Stimulated activated CD4-positive, alpha-beta T cell treated with anti-CD3 and anti-CD28 coated beads, Interleukin-12 subunit alpha, Interleukin-12 subunit beta, amount 100 ng/mL, for 24 hours (primary cell): ENCODE measurements at places on chromosomes 6 and 20.
A peak's percentile ranks its signal among the peaks of the same experiment; 100 is the strongest.

GRCh38 chr6:36367743-36368142, 19.7 kb downstream of the ETV7 start:
- no peak for DNase-seq

- no peak for DNase-seq
Observed at GRCh38 chr20:50271176-50271575, 80.5 kb downstream of the CEBPB start.

GRCh38 chr6:163955096-163955495, 540.6 kb downstream of the QKI start:
- no peak for DNase-seq

- DNase-seq: no peak
Observed at GRCh38 chr6:22583927-22584326, 14.6 kb downstream of the HDGFL1 start.

GRCh38 chr6:129776542-129777330, 66.8 kb upstream of the ARHGAP18 start:
- DNase-seq: no peak

GRCh38 chr6:7171733-7172132, 64.0 kb downstream of the RREB1 start:
- DNase-seq: no peak

GRCh38 chr20:40189621-40190020, 499.4 kb downstream of the MAFB start:
- no peak for DNase-seq

DNA sequence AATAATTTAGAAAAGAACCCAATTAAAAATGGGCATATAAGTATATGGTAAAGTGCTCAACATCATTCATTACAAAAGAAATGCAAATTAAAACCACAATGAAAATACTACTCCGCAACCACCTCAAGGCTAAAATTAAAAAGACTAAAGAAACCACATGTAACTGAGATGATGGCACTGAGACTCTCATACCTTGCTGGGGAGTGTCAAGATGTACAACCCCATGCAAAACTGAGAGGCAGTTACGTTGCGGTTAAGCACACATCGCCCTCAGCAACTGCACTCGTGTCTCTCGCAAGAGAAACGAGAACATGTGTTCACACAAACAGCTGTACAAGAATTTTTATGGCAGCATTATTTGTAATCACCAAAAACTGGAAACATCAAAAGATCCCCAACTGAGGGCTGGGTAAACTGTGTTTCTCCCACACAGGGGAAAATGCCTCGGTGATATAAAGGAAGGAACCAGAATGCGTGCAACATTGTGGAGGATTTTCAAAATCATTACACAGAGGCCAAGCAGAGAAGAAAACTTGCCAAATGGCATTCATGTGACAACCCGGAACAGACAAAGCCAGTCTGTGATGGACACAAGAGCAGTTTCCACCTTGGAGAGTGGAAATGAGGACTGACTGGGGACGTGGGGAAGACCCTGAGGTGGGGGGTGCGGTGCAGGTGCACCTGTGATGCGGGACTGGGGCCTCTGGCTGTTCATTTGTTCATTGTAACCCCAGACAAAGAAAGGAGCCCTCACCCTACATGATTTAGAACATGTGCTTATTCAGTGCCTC, 144.9 kb downstream of the WDR27 start:
- DNase-seq: peak; percentile 6

GRCh38 chr6:163415620-163416556, 1.4 kb downstream of the QKI start:
- DNase-seq: no peak

DNA sequence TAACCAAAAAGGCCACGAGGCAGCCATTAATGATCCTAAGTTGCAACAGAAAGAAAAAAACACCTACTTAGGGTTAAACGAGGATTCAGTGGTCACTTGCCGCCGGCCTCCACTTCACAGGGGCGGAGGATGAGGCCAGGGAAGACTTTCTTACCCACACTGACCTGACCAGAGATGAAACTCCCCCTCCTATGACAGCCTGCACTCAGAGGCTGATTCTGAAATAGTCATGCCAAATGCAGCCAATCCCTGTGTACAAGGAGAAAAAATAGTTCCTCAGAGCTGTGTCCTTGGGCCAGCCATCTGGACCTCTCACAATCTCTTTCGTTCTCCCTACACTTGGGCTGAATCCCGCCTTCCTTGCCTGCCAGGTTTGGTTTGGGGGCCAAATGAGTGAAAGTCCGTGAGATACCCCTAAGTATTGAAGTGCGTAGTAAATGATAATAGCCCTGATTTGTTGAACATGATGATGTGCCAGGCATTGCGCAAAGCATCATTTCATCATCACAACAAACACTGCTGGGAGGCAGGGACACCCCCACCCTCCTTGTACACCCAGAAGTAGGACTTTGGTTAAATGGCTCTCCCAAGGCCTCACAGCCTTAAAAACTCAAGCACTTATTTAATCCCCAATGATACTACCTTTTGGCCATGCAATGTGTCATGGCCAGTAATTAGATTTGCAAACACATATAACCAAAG, 3.2 kb upstream of the IRF4 start:
- DNase-seq: no peak

DNA sequence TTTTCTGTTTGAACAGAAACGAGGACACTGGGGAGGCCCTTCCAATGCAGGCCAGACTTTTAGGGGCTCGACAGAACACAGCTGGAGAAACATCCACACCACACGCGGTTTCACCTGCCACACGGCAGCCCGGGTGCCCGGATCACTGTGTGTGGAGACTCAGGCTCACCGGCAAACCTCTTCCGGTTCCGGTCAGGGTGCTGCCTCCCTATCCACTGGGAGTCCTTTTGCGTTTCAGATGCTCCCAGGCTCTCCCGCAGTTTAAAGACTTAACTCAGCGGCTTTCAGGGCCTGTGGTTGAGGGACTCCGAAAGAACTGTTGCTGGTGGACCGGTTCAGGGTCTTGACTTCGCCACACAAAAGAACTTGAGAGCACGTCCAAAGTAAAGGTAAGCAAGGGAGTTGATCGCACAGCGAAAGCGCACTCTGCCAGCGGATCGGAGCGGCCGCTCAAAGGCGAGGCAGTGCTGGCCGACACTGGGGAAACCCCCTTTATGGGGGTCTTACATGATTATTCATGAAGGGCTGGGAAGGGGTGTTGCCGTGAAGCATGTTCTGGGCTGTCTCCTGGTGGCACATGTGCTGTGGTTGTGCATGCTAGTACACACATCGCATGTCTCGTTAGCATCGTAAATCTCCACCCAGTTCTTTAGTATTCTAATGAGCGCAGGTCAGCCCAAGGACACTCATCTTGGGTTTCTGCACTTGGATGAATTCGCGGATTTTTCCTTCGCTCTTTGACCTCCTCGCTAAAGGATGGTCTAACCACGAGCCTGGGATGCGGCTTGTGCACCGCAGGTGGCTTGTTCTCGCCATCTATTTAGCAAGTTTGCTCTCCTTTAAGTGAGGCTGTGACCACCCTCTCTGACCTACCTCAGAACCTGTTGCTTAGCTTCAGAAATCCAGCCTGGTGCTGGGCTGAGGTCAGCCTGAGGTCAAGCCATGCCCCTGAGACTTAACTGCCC, 180.3 kb downstream of the CDH26 start:
- DNase-seq: peak; percentile 50

DNA sequence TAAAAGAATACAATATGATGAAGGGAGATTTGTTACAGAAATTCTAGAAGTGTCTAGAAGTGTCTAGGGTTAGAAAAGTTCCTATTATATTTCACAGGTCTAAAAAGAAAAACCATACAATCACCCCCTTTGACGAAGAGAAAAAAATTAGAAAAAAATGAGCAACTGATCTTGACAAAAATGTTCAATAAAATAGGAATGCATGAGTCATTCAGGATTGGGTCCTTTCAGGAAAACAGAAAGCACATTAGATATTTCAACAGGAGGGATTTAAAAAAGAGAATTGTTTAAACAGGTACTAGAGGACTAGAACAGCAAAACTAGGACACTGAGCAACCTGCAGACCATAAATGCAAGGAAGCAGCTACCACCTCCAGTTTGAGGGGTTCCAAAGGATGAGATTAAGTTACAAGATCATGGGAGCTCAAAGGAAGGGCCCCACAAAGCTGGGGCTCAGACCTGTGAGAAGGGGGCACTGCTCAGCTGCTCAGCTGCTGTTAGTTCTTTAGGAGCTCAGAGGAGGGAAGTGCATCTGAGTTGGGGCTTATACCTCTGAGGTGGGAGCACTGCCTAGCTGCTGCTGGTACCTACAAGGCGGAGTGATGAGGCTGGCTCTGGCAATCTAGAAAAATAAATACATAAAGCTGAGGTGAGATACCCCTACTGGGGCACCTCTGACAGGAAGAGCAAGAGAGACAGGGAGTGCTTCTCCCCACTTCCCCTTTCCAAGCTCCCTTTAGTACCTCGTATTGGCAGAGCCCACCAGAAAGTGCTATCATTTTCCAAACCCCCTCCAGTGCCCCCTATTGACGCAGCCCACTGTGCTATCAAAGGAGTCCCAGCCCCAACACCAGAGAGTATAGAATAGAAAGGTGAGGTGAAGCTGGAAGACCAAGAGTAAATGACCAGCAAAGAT, 27.1 kb upstream of the BEND6 start:
- no peak for DNase-seq

DNA sequence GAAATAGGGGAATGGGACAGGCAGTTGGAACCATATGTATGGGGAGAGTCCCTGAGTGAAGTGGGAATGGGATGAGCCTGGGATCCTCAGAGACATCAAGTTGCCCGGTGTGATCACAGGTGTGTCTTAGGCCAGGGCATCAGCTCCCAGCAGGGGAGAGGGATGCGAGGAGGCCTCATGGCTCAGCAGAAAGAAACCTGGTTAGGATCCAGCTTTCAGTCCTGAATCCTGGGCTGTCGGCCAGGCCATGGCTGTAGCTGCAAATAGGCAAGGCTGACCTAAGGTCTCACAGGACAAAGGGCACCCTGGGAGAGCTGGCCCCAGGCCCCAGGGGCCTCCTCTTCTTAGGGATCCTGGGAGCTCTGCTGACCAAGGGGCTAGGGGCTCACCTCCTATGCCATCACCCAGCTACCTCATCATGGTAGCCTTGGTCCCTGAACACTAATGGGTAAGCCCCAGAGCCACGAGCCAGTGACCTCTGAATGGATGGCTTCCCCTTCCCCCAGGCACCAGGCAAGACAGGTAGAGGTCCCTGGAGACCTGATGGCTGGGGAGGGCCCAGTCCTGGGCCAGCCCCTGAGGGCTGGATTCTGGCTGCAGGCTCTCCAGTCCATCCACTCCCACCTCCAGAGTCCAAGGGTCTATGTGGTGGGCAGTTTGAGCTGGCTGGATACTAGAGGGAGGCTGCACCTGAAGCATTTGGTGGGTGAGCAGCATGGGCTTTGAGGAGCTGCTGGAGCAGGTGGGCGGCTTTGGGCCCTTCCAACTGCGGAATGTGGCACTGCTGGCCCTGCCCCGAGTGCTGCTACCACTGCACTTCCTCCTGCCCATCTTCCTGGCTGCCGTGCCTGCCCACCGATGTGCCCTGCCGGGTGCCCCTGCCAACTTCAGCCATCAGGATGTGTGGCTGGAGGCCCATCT, at the start of gene SLC22A7:
TSS of gene SLC22A7 (plus strand) at position 617 of the 921 bp plus-strand sequence. CDS start at position 716, 99 bp downstream.
- no peak for DNase-seq

DNA sequence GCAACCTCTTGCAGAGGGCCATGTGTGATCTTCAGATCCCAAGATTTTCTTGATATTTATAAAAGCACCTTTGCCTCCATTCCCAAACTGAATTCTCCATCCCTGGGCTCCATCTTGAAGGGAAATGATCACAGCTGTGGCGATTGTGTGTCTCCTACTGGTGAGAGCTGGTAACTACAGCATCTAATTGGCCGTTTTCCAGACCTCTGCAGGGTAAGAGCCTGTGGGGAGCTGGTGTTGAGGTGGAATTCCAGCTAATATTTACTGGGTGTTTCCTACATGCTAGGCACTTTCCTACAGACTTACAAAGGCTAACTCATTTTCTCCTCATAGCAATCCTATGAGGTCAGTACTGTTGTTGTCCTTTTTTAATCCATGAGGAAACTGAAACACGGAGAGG, 59.2 kb upstream of the FNDC1 start:
- DNase-seq: no peak

DNA sequence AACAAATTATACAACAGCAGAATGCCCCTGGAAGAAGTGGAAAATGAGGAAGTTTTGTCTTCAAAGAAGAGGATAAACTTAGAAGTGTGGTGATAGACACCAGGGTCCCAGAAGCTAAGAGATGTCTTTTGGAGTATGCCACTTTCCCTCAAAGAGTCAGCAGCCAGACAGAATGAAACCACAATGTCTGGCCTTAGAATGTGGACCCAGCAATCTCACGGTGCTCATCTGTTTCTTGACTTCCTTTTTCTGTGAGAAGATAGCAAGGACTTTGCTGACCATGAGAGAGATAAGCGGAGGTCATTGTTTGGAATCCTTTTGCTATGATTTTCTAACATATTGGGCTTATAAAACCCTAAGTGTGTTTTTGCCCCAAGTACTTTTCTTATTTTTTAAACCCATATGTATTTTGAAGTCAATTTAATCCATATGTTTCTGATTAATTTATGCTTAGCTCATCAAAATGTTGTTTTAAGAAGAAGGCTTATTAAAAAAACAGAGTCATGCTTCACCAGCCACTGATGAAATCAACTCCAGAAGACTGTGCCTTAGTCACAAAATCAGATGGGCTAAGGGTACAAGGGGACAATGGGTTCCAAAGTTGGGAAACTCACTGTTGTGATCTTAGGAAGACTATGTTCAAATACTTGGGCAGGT, 451.2 kb upstream of the JAG1 start:
- no peak for DNase-seq
